AG04449 (cell line): ENCODE measurements at places on chromosomes 7 and 10.

DNA sequence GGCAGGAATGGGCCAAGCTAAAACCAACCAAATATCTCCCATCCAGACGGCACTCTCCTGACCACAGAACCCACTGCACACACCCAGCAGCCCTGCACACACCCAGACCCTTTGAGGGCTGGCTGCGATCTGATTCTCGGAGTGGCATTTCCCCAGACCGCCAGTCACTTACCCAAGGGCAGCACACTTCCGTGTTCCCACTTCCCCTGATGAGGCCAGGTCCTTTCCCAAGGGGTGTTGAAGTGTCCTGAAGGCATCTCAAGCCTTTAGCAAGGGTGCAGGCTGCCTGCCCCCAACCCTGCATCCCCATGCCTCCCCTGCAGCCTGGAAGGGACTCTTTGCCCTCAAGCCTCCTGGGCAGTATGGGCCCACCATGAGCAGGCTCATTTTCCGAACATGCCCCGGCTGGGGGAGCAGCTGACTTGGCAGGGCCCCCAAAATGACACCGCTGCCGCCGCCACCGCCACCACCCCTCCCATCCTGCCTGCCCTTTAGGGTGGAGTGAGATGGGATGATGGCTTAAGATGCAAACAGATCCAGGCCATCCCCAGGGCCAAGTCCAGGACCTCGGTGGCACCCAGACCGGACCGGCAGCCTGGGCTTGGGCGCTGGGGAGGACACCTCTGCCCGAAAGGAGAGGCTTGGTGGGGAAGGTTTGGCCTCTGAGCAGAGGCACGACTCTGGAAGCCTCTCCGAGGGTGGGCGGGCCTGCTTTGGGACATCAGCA, 159.8 kb downstream of the NRF1 start:
- no peak for DNase-seq

- DNase-seq = no peak
Observed at GRCh38 chr7:44180631-44181030, 8.6 kb downstream of the GCK start.

- peak; percentile 67 for DNase-seq
Observed at GRCh38 chr10:93376372-93377293, 105.5 kb downstream of the MYOF start.

GRCh38 chr10:124217031-124217430, 123.6 kb upstream of the CHST15 start:
- DNase-seq = no peak

- DNase-seq = no peak
Observed at GRCh38 chr7:24910551-24911212, 69.3 kb downstream of the OSBPL3 start.
